H4 (cell line): ENCODE measurements at places on chromosomes 16 and 17. TPM values are rescaled to one million over a fixed set of nuclear protein-coding genes. Genes with fewer than 3 reads are reported as not detected.

Gene SYT17
- total RNA-seq: 2.1 and 3.2 TPM in 2 replicates

GRCh38 chr17:81237591-81238489, 1.0 kb downstream of the TEPSIN start:
- DNase-seq: no peak

DNA sequence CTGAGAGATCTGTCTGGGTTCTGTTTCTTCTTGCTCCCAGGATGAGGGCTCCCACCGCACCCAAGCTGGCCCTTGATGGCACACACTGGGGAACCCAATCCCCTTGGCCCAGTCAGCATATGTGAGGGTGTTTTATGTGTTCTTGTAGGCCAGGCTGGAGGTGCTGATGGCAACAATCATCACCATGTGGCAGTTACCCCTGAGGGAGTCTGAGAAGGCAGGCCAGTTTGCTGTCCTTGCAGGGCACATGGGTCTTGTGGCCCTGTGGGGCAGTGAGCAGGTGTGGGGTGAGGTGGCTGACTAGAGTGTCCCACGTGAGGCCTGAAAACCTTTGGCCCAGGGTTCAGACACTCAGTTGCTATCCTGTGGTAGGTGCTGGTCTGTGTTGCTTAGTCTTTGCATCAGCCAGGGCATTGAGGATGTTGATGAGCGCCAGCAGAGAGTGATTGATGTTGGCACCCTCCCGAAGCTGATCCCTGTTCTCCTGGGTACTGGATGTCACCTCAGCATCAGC, 2183.0 kb downstream of the TP53TG3F start:
- no peak for DNase-seq

Gene TBC1D3H
- total RNA-seq: not detected in 2 replicates
